Aorta (tissue), 5 donors: ENCODE measurements at places on chromosomes 5 and 9. TPM values are rescaled to one million over a fixed set of nuclear protein-coding genes. Genes with fewer than 3 reads are reported as not detected.

GRCh38 chr5:110478895-110479294 is 247.6 kb downstream of the TMEM232 start:
- no peaks in the 10 kb centered on the region for H3K36me3 ChIP-seq
- H3K4me1 ChIP-seq: peaks cover 3% of the 10 kb centered on the region
- no peak overlapping the region for H3K4me3 ChIP-seq
- no peaks in the 10 kb centered on the region for H3K27me3 ChIP-seq

Gene HK3
- polyA plus RNA-seq: 8.9 TPM

GRCh38 chr5:7576023-7576715 is 180.2 kb downstream of the ADCY2 start:
- DNase-seq: no peak
- H3K4me1 ChIP-seq: no peaks in the 10 kb centered on the region
- no peaks in the 10 kb centered on the region for H3K36me3 ChIP-seq
- no peak overlapping the region for H3K4me3 ChIP-seq
- H3K27me3 ChIP-seq: no peaks in the 10 kb centered on the region

Gene TLR4
- 17.9 TPM for polyA plus RNA-seq

Gene PLEKHG4B
- 0.05 TPM for polyA plus RNA-seq

DNA sequence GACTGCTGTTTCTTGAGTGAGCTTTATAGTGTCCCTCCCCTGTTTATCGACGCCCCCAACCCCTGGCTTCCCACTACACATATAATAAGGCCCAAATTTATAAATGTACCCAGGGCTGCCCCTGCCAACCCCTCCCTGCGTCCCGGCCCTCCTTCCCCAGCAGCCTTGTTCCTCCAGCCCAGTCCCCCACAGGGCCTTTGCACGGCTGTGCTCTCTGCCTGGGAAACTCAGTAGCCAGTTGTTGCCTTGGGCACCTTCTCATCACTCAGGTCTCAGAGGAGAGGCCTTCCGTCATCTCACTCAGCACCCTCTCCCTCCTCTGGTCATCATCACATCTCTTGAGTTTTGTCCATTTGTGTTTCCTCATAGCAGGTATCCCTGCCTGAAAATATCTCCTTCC is 15.8 kb upstream of the UNC5A start:
- H3K4me1 ChIP-seq: no peaks in the 10 kb centered on the region
- DNase-seq: no peak
- H3K27ac ChIP-seq: no peak overlapping the region
- no peaks in the 10 kb centered on the region for H3K27me3 ChIP-seq
- H3K36me3 ChIP-seq: no peaks in the 10 kb centered on the region
- H3K4me3 ChIP-seq: no peak overlapping the region

DNA sequence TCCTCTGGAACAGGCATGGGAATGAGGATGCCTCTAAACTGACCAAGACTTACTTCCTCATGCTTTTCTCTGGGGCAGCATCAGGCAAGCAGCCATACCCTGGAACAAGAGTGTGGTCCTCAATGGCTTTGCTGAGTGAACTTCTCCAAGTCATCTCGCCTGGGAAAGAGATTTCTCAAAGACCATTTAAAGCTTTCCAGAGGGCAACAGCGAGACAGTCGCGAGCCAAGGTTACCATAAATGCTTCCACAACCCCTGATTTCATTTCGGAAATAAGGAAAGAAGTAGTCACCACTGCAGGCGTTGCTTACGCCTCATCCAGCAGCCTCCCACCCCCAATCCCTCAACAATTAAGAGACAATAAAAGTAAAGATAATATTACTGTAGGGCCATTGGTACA is 1.1 kb upstream of the SNCAIP start:
- H3K4me1 ChIP-seq: no peaks in the 10 kb centered on the region
- H3K36me3 ChIP-seq: no peaks in the 10 kb centered on the region
- H3K4me3 ChIP-seq: peak overlapping the region; percentile 81
- H3K27me3 ChIP-seq: no peaks in the 10 kb centered on the region

DNA sequence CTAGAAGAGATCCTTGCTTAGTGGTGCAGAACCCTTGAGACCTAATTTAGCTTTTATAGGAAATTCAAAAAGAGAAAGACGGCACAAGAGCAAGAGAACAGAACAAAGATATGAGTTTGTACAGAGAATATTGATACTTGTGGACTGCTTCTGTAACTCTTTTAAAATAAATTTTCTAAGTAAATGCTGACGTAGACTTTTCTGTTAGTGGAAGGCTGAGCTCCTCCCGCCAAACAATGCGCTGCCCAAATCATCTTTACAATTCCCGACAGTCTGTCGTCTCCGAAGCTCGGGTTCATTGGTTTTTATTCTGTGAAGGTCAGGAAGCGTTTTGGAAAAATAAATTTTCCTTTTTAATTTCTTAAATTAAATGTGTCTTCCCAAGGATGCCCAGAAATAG is 22.3 kb downstream of the RORB start:
- DNase-seq: no peak
- H3K36me3 ChIP-seq: no peaks in the 10 kb centered on the region
- no peaks in the 10 kb centered on the region for H3K4me1 ChIP-seq
- no peaks in the 10 kb centered on the region for H3K27me3 ChIP-seq

- H3K4me3 ChIP-seq: no peak overlapping the region
- no peak for DNase-seq
- no peaks in the 10 kb centered on the region for H3K36me3 ChIP-seq
- H3K4me1 ChIP-seq: no peaks in the 10 kb centered on the region
- no peaks in the 10 kb centered on the region for H3K27me3 ChIP-seq
- no peak overlapping the region for H3K27ac ChIP-seq
Observed at GRCh38 chr9:136674786-136675349, 12.2 kb downstream of the EGFL7 start.

DNA sequence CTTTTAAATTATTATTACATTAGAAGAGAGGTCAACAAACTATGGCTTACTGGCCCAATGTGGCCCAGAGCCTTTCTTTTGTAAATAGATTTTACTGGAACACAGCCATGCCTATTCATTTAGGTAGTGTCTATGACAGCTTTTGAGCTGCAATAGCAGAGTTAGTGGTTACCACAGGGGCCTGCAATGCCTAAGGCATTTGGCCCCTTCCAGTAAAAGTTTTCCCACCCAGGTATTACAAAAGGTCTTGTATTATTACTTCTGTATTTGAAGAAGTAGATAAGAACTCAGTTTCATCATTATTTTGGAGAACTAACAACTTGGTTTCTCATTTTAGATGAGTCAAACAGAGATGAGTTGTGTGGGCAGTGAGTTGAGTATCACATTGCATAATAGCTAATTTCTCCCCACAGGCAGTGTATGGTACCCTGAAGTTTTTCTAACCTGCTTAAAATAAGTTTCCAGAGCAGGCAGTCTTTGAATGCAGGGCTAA is 9.5 kb downstream of the MTRR start:
- H3K27me3 ChIP-seq: no peaks in the 10 kb centered on the region
- no peak overlapping the region for H3K27ac ChIP-seq
- H3K4me3 ChIP-seq: no peak overlapping the region

DNA sequence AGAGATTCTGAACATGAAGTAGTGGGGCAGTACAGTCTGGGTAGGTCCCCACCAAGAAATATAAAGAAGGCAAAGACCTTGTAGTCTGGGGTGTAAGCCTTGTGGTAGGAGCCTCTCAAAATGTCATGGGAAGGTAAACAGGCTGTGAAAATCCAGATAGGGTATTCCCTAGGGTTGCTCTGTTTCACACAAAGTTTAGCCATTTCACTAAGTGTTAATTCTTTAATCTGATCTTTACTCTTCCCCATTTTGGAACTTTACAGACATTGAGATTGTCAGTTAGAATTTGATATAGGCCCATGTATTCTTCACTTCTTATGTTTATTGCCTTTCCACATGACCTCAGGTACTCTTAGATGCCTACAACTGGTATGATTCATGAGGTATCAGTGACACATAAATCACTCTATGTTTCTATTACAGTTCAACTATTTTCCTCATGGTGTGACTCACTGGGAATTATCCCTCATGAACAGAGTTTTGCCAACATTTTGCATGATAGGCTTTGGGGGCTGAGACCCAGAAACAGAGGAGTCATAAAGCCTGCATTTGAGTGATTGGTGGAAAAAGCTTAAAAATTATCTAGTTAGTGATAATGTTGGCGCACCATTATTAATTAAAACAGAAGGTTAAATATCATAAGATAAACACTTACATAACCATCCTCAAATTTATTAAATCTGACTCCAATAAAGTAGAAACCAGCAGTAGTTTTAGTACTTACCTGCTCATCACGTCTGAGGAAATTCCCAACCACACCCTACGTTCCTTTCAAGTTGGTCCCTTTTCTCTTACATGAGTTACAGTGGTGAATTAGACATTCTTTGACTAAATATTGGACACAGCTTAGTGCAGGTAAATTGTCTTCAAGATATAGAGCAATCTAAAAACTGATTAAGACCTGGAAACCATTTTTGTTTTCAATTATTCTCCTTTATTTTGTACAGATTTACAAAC is 399.8 kb upstream of the MEF2C start:
- DNase-seq: no peak
- peaks cover 5% of the 10 kb centered on the region for H3K4me1 ChIP-seq
- H3K27me3 ChIP-seq: no peaks in the 10 kb centered on the region
- no peaks in the 10 kb centered on the region for H3K36me3 ChIP-seq
- no peak overlapping the region for H3K4me3 ChIP-seq
- no peak overlapping the region for H3K27ac ChIP-seq

- H3K36me3 ChIP-seq: no peaks in the 10 kb centered on the region
- H3K4me1 ChIP-seq: no peaks in the 10 kb centered on the region
Observed at GRCh38 chr9:129884220-129885017, 49.2 kb downstream of the USP20 start.

- H3K4me3 ChIP-seq: no peak overlapping the region
- DNase-seq: peak; percentile 29
- H3K4me1 ChIP-seq: no peaks in the 10 kb centered on the region
- H3K27me3 ChIP-seq: no peaks in the 10 kb centered on the region
- H3K27ac ChIP-seq: no peak overlapping the region
Observed at GRCh38 chr5:1172670-1173404, 28.6 kb upstream of the SLC6A19 start.

DNA sequence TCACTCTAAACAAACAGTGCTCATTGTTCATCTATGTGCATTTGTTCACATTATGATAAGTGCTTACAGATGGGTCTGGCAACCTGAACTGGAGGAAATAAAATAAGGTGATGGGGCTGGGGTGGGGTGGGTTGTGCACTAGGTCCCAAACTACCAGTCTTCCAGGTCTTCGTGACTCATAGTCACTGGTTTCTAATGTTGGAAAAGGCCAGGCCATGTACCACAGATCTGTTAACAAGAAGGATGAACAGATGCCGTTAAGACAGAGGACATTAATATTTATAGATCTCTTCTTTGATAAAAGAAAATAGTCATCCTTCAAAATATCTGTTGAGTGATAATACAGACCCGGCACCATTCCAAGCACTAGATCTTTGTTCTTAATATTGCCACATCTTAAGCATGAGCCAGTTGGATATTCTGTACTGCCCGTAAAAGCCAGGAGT is 71.4 kb upstream of the STARD4 start:
- H3K4me1 ChIP-seq: no peaks in the 10 kb centered on the region
- no peak for DNase-seq
- no peak overlapping the region for H3K27ac ChIP-seq
- no peak overlapping the region for H3K4me3 ChIP-seq
- H3K36me3 ChIP-seq: no peaks in the 10 kb centered on the region

GRCh38 chr9:134329576-134329855 is 3.3 kb downstream of the RXRA start:
- H3K27ac ChIP-seq: no peak overlapping the region
- no peaks in the 10 kb centered on the region for H3K27me3 ChIP-seq
- no peaks in the 10 kb centered on the region for H3K4me1 ChIP-seq
- DNase-seq: no peak
- no peaks in the 10 kb centered on the region for H3K36me3 ChIP-seq
- no peak overlapping the region for H3K4me3 ChIP-seq

Gene PAXX
- 192 TPM for polyA plus RNA-seq

GRCh38 chr5:93076096-93076495 is 504.9 kb downstream of the NR2F1-AS1 start:
- no peak for DNase-seq
- no peaks in the 10 kb centered on the region for H3K27me3 ChIP-seq
- no peak overlapping the region for H3K27ac ChIP-seq
- no peak overlapping the region for H3K4me3 ChIP-seq
- H3K4me1 ChIP-seq: no peaks in the 10 kb centered on the region

DNA sequence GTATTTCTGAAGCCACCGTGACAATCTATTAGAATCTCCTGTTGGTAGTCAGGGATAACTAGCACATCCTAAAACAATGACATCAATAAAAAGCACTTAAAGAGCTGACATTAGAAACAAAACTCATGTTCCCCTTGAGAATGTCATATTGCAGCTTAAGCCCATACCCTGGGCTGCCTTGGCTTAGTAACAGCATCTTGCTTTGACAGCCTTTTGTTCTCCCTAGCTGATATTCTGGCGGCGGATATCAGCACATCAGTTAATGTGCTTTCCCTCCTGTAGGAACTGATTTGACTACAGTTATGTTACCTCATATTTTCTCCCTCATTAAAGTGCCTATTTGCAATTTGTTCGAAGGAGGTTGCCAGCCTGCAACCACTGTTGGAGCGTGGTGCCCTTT is 214.1 kb downstream of the CD180 start:
- H3K4me3 ChIP-seq: no peak overlapping the region
- no peak overlapping the region for H3K27ac ChIP-seq
- peaks cover 1% of the 10 kb centered on the region for H3K4me1 ChIP-seq
- H3K36me3 ChIP-seq: no peaks in the 10 kb centered on the region
- DNase-seq: no peak

DNA sequence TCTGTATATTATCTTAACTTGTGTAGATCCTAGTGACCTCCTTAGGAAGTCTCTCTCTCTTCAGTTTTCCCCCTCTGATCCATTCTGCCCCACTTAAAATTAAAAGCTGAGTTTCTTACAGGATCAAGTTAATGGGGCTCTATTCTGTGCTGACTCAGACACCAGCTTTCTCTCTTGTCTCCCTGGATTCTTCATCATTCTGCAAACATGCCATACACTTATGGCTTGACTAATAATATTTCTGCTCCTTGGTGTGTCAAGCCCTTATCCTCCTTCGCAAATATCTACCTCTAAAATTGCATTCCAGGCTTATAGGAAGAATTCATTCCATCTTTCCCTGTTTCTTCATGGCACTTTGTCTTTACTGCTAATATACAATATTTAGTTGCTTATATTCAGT is 18.1 kb downstream of the LRRC70 start:
- no peak overlapping the region for H3K4me3 ChIP-seq
- no peak overlapping the region for H3K27ac ChIP-seq
- no peaks in the 10 kb centered on the region for H3K27me3 ChIP-seq
- H3K36me3 ChIP-seq: peaks cover 2% of the 10 kb centered on the region

DNA sequence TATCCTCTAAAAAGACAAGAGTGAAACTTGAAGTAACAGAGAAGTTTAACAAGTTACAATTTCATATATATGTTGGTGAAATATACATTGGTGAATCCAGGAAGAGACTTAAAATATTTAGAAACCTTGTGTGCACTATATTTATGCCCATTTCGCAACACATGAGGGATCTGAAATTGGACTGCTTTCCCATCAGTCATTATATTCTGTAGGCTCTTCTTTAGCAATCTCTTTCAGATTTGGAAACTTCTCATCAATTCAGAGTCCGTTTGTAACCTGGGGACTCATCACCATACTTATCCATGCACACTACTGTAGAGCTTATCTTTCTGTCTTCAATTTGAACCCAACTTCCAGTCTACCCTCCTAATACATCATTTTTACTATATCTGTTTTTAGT is 2.1 kb downstream of the ITGA1 start:
- DNase-seq: no peak
- no peaks in the 10 kb centered on the region for H3K27me3 ChIP-seq
- H3K36me3 ChIP-seq: no peaks in the 10 kb centered on the region
- H3K27ac ChIP-seq: no peak overlapping the region
- peak overlapping the region; percentile 86 for H3K4me3 ChIP-seq

GRCh38 chr5:143228597-143229293 is 174.7 kb downstream of the NR3C1 start:
- no peaks in the 10 kb centered on the region for H3K36me3 ChIP-seq
- H3K27ac ChIP-seq: no peak overlapping the region
- H3K4me3 ChIP-seq: no peak overlapping the region
- H3K4me1 ChIP-seq: no peaks in the 10 kb centered on the region

- DNase-seq: peak; percentile 82
- no peak overlapping the region for H3K4me3 ChIP-seq
- no peaks in the 10 kb centered on the region for H3K27me3 ChIP-seq
- H3K36me3 ChIP-seq: no peaks in the 10 kb centered on the region
Observed at GRCh38 chr5:128782446-128782845, 182.8 kb upstream of the SLC27A6 start.
